ENCODE measurements at places on chromosomes 7 and 10.

DNA sequence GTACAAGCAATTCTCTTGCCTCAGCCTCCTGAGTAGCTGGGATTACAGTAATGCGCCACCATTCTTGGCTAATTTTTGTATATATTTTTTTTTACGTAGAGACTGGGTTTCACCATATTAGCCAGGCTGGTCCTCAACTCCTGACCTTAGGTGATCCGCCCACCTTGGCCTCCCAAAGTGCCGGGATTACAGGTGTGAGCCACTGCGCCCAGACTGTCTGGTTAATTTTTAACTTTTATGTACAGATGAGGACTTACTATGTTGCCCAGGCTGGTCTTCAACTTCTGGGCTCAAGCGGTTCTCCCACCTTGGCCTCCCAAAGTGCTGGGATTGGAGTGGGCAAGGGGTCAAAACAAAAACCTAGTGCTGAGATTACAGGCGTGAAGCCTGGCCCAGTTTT lies 101.8 kb downstream of the JMJD1C start:
- DNase-seq: no peak

DNA sequence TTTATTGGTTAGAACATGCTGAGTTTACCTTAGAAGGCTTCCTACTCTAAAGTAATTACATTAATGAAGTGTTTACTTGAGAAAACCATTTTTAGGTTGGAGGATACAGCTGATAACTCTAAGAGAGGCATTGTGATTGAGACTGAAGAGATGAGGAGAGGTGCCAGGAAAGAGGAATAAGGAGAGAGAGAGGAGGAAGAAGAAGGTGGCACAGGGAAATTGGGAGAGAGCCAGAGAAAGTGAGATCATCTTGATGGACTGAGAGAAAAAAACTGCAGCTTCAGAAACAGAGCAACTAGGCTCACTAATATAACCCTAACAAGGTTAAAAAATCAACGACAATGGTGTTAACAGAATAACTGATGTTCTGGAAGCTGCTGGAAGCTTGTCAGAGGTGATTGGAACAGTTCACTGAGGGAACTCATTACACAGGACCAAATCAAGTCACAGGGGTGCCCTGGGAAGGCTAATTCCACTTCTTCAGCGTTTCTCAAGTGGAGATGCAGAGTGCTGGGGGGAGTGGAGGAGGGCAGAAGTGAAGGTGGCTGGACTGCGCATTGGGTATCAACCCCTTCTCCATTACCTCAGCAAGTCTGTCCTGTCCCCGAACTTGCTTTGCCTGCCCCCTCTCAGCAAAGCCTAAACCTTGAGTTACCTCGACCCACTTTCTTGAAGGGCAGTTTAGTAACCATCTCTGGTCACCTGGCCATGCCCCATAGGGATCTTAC lies 6.9 kb upstream of the SORBS1 start:
- no peak for DNase-seq

DNA sequence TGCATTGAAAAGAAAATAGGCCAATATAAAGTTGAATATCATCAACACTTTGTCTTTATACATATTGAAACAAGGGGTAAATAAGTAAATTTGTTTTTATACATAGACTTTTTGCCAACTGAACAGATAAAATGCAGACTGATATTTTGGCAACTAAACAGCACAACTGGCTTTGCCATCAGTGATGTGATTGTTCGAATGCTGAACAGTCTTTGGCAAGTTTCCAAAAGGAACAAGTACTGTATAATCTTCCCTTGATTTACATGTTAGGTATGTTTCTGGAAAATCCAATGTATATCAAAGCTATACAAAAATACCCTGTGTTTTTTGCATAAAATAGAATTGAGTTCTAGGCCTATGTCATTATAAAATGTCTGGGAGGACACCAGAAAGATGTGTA lies 18.2 kb upstream of the ANKRD1 start:
- DNase-seq: no peak

- DNase-seq: no peak
Observed at GRCh38 chr7:56105508-56105907, 768 bp downstream of the CHCHD2 start.

DNA sequence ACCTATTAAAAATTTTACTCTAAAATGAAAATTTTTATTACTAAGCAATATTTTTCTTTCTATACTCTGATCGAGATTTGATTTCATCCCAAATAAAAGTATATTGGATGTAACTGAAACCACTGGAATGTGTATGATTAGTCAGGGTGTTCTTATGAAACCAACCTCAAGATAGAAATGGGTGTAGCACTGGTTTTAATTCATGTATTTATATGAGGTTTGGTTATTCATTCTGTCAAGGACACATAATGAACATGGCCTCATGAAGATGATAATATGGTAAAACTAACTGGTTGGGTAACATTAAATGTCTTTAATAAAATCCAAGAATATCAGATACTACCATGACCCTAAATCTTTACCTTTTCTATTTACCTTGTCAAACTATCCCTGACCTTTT lies 197.7 kb downstream of the SEMA3A start:
- no peak for DNase-seq

- no peak for DNase-seq
Observed at GRCh38 chr10:117509573-117509972, 33.0 kb upstream of the EMX2 start.
